ENCODE measurements at places on chromosomes 16 and 17. TPM values are rescaled to one million over a fixed set of nuclear protein-coding genes. Genes with fewer than 3 reads are reported as not detected.
A peak's percentile ranks its signal among the peaks of the same experiment; 100 is the strongest.

- no peak for ATAC-seq
These were observed 159.6 kb downstream of the PRKCA start for GRCh38 chr17:66462010-66462409.

GRCh38 chr16:67534431-67534830 lies 5.8 kb downstream of the RIPOR1 start:
- no peak for ATAC-seq

NPIPA3 gene
- total RNA-seq, result 1.8 TPM

- ATAC-seq, result no peak
These were observed 322.7 kb downstream of the NPIPA8 start for GRCh38 chr16:18013863-18014262.

DNA sequence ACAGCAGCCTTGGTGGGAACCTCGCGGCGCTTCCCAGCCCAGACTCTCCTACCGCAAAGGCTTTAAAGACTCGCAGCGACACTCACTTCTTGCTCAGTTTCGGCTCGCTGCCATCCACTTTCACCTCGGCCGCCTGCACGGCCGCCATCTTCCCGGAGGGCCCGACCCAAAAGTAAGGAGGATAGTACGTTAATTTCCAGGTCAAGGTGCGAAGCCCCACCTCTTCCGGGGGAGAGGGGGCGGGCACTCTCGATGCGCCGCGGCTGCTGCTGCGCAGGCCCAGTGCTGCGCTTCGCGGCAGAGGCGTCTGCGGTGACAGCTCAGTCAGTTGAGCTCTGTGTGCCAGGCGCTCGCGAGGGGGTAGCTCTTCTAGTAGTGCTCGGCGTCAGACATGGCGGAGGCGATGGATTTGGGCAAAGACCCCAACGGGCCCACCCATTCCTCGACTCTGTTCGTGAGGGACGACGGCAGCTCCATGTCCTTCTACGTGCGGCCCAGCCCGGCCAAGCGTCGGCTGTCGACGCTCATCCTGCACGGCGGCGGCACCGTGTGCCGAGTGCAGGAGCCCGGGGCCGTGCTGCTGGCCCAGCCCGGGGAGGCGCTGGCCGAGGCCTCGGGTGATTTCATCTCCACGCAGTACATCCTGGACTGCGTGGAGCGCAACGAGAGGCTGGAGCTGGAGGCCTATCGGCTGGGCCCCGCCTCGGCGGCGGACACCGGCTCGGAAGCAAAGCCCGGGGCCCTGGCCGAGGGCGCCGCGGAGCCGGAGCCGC lies at the start of the genes KARS1 and TERF2IP:
Gene KARS1 (minus strand): TSS at position 174 of the 773 bp plus-strand sequence. CDS start 26 bp downstream, at position 148.
Gene TERF2IP (plus strand): TSS at position 282 of the 773 bp plus-strand sequence. CDS start 110 bp downstream, at position 392.
- ATAC-seq, result peak; percentile 98

SEPTIN1 gene
- 2.4 TPM for total RNA-seq

DNA sequence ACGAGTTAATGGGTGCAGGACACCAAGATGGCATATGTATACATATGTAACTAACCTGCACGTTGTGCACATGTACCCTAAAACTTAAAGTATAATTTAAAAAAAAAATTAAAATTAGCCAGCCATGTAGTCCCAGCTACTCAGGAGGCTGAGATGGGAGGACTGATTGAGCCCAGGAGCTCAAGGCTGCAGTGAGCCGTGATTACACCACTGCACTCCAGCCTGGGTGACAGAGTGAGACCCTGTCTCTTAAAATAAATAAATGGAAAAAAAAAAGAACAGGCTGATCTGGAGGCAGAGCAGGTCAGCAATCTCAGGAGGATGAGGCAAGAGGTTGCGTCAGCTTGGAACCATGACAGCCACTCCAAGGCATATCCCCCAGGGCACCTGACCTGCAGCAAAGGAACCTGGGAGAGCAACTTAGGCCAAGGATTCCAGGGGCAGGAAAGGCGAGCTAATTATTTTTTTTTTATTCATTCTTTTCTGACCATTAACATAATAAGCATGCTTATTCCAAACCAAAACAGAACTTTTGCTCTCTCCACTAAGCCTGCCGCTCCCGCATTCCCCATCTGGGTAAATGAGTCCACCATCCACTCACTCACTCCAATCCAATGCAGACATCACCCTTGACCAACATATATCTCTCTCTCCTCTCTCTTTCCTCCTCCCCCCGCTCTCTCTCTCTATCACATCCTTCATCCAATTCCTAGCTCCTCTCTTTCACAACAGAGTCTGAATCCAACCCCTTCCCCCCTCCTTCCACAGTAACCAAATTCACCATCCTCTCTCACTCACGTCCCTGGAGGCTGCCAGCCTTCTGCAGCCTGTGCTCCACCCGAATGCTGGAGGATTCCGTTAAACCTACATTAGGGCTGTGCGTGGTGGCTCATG lies 47.7 kb downstream of the TK2 start:
- no peak for ATAC-seq
